ENCODE measurements at places on chromosomes 4 and X.
A peak's percentile ranks its signal among the peaks of the same experiment; 100 is the strongest.

GRCh38 chrX:54602563-54602962, 72.5 kb downstream of the GNL3L start:
- DNase-seq = no peak

- DNase-seq = peak; percentile 66
Measured at GRCh38 chr4:25441519-25442117, 64.6 kb downstream of the ANAPC4 start.

GRCh38 chrX:2135421-2135820, 365.4 kb downstream of the DHRSX start:
- DNase-seq = no peak

- DNase-seq = no peak
Measured at GRCh38 chr4:65671372-65671771, 1.1 kb upstream of the EPHA5 start.

GRCh38 chr4:67500373-67500772, 44.9 kb downstream of the CENPC start:
- DNase-seq = no peak

DNA sequence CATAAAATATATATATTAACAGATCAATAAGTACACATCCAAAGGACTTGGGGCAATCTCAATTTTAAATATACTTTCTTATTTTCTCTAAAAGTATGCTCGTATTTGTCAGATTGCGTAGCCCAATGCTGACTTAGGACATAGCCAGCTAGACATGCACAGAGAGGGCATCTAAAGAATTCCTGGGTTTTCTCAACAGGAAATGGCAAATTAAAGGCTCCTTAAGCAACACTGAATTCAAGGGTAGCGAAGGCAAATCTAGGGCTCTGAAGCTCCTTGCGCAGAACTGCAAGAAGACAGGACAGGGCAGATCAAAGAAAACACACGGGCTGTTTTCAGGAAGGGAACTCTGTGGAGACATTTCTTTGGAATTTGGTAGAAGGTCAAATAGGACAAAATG, 94.6 kb upstream of the FTHL17 start:
- no peak for DNase-seq

GRCh38 chr4:126038502-126039144, 723.9 kb downstream of the FAT4 start:
- no peak for DNase-seq

DNA sequence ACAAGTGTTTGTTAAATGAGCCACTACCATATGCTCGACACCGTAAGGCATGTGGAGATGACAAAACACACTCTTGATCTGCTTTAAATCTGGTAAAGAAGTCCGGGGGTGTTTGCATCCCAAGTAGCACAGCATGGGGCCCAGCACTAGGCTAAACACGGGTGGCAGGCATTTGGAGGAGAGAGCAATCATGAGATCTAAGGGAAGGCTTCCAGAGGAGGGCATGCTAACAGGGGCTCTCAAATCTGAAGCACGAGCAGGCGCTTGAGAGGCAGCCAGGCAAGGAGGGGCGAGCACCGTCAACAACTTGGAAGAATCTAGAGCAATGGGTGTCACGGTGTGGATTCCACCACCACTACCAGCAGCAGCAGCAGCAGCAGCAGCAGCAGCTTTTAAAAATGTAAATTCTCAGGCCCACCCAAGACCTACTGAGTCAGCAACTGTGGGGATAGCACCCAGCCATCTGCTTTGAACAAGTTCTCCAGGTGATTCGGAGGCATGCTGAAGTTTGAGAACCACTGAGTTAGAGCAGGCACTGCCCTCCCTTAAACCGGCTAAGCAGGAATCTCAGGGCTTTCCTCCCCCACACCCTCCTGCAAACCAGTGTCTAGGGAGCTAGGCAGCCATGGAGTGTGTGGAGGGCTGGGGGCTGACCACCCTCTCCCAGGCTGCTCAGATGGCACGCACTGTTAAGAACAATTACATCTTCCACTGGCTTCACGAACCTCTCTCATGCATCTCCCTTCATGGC, 70.2 kb upstream of the MAP3K15 start:
- no peak for DNase-seq

- no peak for DNase-seq
Measured at GRCh38 chr4:156422576-156422975, 468.9 kb upstream of the CTSO start.

DNA sequence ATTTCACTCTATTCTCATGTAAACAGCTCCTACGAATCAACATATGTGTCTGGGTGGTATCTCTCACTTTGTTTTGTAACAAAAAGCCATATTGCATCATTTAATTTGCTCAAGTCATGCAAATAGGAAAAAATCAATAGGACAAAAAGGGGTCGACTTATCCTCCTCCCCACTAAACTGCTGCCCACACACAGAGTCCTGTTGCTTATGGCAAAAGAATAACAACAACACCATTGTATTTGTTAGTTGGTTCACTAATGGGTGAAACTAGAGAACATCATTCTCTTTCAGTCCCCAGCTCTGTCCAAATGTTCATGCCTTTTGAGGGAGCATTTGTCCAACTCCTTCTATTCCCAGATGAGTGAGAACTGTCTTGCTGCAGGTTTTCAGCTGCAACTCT, 2.1 kb downstream of the HHIP start:
- DNase-seq = peak; percentile 34

DNA sequence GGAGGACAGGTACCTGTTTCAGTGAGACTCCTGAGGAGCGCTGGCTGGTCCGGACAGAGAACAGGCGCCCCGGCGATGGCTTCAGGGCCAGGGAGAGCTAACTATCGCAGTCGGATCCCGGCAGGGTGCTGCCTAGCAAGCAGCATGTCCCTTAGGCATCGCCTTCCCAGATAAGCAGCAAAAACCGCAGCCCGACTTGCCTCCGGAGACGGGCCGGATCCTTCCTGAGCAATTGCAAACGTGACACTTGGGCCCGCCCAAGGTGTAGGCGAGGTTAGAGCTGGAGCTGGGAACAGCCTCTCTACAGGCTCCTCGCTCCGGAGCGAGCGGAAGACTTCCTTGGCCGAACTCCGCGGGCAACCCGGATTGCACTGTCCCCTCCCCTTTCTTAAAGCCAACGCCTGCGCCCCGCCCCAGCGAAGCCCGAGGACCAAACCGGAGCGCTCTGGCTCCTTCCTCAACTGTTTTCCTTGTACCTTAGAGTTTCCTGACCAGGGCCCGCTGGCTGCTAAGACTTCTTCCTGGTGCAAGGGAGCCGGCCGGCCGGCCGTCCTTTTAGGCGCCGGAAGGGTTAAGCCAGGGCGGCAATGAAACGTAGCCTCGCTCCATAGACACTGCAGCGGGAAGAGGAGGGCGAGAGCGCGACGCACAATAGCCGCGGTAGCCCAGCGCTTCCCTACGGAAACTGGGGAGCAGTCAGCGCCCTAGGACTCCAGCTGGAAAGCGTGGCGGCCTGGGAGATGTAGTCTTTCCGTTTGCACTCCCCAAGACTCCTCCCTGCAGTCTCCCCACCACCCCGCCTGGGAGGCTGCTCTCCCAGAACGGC, at the start of gene OPHN1:
TSS of gene OPHN1 (minus strand) at position 341 of the 826 bp plus-strand sequence. CDS start 475 bp downstream, outside the sequence.
- peak; percentile 88 for DNase-seq

DNA sequence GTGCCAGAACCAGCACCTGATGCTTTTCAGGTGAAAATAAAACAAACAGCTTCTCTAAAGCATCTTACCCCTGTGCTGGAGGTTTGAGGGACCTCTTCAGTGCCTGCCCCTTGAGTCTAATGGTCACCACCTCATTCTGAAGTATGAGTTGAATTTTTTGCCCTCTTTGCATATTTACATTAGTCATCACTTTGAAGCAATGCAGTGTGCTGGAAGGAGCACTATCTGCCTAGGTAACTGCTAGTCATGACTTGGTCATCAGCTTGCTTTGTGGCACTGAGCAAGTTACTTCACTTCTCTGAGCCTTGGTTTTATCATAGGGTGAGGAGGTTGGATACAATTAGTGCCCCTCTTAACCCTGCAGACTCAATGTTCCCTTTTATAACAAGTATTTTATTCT, 44.9 kb downstream of the SPATA18 start:
- DNase-seq = peak; percentile 54

GRCh38 chrX:5829469-5829868, 399.2 kb downstream of the NLGN4X start:
- no peak for DNase-seq

GRCh38 chrX:136154998-136155397, 7.7 kb downstream of the FHL1 start:
- no peak for DNase-seq

DNA sequence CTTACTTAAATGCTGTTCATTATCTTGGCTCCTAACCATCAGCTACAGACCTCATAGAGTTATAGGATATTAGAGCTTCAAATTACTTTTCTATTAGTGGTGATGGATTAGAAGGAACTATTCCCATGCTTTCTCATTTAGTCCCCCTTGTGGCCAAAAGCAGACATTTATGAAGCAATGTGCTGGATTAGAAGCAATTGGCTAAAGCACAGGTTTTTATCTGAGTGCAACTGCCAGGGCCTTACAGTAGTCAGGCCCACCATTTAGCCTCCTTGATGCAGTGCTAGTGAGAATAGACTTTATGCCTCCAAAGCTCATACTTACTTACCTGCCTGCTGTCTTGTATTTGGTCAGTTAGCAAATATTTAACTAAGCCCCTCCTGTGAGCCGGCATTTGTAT, 93.0 kb downstream of the TSPAN7 start:
- no peak for DNase-seq

- DNase-seq = no peak
Measured at GRCh38 chr4:68803013-68803412, 12.8 kb upstream of the UGT2B10 start.

GRCh38 chr4:107854356-107855022, 29.8 kb downstream of the SGMS2 start:
- no peak for DNase-seq

GRCh38 chr4:80062527-80062926, 10.5 kb downstream of the ANTXR2 start:
- no peak for DNase-seq

DNA sequence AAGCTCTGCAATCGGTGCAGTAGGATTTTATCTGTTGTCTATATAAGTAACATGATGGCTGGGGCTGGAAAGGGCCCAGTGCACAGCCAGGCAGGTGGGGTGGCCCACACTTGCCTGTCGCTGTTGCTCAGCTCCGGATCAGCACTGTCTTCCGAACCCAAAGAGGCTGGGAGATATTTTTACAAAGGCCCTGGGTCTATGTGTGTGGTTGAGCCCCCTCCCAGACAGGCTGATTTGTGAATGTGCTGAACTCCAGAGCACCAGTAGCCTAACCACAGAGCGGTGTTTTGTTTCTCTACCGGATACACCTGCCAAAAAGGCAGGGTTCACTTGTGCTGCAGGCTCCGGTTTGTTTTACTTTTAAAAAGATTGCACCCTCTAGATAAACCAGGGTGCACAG, 33.5 kb upstream of the CHRNA9 start:
- no peak for DNase-seq

GRCh38 chr4:127210893-127211649, 421.7 kb upstream of the INTU start:
- no peak for DNase-seq

DNA sequence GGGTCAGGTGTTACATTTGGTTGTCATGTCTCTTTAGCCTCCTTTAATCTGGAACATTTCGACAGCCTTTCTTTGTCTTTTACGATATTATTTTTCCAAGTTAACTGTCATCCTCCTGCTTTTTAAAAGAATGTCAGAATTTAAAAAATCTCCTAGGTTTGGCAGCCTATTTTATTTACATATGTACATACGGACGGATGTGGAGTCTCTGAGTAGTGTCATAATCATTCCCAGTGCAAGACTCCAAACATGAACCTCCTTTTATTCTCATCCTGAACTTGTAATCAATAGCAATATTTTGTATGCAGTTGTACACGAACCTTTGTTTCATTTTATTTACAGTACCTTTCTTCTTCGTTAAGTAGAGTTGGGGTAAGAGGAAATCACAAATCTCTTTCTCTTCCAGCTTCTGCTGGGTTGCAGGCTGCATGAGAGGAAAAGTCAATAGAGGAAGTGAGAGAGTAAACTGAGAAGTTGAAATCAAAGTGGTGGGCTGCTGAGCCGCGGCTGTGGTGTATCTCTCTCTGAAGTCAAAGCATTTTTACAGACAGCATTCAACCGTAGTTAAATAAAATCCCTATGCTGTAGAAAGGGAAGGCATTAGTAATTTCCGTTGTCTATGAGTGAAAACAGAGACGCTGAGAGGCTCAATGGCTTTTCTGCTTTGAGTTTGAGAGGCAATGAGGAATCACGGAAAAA, 53.9 kb upstream of the RPS6KA3 start:
- no peak for DNase-seq

GRCh38 chrX:48945517-48946348, 11.7 kb downstream of the OTUD5 start:
- peak; percentile 36 for DNase-seq

DNA sequence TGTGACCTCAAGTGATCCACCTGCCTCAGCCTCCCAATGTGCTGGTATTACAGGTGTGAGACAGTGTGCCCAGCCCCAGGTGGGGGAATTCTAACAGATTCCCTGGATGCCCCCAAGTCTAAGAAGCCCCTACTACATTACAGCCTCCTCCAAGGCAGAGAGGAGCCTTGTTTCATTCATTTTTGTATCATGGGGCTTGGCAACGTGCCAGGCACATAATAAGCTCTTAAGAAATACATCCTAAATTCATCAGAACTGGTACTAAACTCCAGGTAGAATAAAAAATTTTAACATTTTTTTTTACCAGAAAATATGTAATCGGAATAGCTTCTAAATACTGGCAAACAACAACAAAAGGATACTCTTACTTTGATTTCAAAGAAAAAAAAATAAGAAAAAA, 127.1 kb downstream of the CHIC2 start:
- DNase-seq = no peak

DNA sequence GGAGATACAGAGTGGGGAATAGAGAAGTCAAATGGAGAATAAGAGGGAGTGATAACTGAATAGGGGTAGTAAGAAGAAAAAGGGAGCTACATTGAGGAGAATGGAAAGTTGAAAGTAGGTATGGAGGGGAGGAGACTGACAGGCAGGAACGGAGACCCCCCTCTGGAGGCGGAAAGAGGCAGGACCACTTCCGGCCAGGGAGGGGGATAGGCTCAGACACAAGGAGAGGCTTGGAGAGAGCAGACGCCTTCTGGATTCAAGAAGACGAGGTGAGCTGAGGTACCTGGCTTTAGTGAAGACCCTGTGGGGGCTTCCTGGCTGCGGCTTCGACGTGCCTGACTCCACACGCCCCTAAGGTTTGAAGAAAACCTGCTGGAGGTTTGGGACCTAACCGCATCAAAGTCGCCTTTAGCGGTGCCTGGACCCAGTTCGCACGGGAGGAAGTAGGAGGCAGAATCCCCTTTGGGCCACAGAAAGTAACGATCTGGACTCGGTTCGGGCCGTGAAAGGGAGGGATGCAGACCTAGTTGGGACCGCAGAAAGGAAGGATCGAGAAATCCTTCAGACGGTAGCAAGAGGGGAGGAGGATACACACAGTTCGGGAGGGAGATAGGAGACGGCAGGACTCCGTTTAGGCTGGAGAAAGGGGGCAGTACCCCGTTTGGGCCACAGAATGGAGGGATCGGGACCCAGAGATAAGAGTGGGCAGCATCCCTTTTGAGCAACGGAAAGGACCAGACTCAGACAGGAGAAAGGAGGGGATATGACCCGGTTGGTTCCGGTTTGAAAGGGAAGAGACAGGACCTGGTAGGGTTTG, at the start of gene TRO:
TSS of gene TRO (plus strand) at position 215 of the 817 bp plus-strand sequence. CDS start 1,423 bp downstream, outside the sequence.
- DNase-seq = no peak

DNA sequence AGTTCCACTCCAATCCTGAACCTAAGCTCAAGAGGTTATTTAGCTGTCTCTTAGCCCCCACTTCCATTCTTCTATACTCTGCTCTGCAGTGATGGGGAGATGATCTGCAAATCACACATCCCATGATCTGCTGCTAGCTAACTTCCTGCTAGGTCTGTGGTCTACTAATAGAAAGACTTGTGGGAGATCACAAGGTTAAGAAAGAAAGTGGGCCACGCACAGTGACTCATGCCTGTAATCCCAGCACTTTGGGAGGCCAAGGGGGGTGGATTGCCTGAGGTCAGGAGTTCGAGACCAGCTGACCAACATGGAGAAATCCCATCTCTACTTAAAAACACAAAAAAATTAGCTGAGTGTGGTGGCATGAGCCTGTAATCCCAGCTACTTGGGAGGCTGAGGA, 471.1 kb upstream of the NWD2 start:
- peak; percentile 54 for DNase-seq
